ENCODE measurements at places on chromosomes 2 and 18.

DNA sequence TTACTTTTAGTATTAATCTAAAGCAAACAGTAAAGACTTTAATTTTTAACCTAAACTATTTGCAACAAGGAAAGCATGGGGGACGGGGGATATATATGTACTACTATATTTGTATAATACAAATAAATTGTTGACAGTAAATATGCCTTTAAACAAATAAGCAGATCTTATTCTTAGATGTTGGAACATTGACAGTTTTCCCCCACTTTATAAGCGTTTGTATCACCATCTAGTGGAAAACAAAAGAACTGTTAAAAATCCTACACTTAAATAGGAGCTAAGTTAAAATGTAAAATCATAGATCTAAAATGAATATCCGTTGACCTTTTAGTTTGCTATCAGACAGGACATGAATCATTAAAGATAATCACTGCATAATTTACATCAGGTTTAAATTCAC, 50.0 kb downstream of the RBBP8 start:
- peak; percentile 35 for DNase-seq

DNA sequence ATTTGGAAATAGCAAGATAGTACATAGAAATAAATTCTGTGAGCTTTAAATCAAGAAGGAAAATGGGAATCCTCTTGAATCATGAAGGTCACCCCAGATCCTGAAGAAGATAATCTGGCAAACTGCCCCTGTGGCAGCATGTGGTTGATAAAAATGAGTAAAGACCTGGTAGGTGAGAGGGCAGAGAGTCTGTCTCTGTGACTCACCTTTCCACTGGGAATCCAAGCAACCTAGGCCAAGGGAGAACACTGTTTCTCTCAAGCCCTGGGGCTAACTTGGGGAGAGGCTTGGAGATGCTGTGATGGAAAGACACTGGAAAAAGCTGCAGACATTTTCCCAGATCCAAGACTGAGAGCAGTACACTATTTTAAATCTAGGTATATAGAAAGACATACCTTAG, 185.8 kb upstream of the CNTNAP5 start:
- no peak for DNase-seq

GRCh38 chr2:179613701-179614100, 247.7 kb downstream of the ZNF385B start:
- no peak for DNase-seq

- no peak for DNase-seq
These were observed 252.5 kb downstream of the ETAA1 start for GRCh38 chr2:67649331-67650261.

GRCh38 chr2:28248511-28248910, 144.1 kb upstream of the FOSL2 start:
- no peak for DNase-seq

DNA sequence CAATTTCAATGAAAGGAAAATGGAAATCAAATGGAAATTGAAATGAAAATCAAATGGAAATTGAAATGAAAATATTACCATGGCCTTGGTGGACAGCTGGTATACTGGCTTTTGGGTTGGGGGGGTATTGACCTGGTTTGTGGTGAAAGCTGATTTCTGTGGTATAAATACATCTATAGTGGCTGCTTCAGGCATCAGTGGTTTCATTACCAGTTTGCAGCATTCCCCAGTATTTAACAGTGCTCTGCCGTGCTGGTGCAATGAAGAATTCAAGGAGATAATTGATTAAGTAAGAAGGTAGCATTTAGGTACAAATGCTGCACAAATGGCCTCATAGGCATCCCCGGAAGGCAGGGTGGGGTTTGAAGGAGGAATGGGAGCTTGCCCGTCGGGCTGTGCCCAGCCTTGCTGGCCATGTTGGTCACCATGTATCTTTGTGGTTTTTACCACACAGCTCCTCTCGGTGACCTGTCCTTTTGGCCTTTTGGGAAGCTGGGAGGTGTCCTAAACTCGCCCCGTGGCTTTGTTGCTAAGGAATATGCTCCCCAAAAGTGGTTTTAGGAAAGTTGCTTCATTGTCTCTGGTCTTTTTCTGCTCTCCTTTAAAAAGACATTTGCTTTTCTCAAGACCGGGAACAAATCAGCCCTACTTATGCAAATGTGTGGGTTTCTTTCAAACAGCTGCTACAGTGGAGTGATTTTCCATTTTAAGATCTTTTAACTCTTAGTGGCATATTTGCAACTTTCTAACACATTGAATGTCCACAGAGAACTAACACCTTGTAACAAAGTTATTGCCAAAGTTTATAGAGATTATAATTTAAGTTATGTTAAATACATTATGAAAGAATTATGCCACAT, 28.6 kb downstream of the SNTG2 start:
- DNase-seq, result no peak

- DNase-seq, result no peak
These were observed 127.8 kb downstream of the TPO start for GRCh38 chr2:1541040-1541439.

All from G401 (cell line).